NCI-H1092 (cell line): ENCODE measurements at places on chromosomes 2 and 18.

GRCh38 chr2:227344231-227344630, 19.2 kb downstream of the MFF start:
- DNase-seq: no peak

DNA sequence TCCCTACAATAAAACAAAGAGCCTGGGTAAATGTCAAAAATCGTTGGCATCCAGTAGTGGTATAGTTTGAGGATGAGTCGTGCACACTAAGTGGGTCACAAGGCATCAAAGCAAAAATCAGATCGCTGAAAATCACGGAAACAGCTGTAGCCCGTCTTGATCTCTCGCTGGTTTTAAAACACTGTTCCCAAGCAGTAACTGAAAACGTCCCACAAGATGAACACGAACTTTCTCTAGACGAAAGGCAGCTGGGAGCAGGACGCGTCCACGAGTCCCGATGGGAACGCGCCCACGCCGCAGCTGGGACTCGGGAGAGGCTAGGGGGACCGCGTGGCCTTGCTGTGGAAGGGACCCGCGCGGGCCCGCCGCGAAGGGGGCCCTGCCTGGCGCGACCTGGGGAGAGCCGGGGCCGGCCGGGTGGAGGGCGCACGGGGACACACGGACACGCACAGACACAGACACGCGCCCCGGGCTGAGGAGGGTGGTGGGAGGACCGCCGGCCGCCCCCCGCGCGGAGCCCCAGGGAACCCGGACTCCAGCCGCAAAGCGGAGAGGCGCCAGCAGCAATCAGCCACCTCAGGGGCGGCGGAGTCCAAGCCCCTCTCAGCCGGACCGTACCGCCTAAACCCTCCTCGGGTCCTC, 651 bp downstream of the STK17B start:
- DNase-seq: no peak

DNA sequence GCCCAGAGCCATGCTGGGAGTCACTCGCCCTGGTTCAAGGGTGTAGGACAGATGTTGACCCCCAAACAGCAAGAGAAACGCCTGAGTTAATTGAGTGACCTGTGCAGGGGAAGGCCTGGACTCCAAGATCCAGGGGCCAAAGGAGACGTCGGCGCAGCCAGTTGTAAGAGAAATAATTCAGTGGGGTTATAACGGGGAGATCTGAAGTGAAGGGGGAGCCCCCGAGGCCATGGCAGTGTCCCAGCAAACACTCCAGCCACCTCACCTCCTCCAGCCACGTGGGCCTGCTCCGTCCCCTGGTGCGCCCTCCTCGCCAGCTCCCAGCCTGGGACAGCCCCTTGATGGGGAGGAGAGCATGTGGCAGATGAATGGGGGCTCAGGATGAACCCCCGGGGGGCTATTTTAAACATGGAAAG, 130.7 kb upstream of the GPC1 start:
- DNase-seq: no peak

DNA sequence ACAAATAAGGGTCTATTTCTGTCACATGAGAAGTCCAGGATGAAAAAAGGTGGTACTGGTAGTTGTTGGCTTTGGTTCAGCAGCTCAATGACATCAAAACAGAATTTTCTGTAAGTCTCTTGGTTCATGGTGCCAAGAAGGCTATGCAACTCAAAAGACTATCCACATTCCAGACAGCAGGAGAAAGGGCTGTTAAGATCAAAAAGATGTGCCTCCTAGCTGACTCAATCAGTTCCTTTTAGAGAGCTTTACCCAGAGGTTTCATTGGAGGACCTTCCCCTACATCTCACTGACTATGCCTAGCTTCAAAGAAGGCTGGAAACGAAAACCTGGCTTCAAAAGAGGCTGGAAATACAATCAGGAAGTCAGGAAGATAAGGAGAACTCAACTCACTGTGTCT, 98.0 kb downstream of the DYM start:
- no peak for DNase-seq

GRCh38 chr2:25592766-25593292, 80.5 kb downstream of the DTNB start:
- DNase-seq: no peak

DNA sequence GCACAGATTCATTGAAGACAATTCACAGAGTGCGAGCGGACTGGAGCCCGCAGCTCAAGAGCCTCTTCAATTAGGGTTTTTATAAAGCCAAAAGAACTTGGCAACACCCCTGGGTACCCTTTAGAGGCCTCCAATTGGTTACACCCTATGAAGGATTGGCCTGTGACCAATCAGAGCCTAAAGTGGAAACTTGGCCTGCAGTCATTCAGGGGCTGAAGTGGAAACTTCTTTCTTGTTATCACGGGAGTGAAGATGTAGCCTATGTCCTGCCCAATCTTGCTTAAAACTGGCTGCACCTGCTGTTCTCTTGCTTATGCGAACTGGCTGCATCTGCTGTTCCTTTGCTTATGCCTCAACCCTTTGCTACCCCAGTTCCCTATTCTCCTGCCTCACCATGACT, 1.8 kb upstream of the HJURP start:
- DNase-seq: no peak

DNA sequence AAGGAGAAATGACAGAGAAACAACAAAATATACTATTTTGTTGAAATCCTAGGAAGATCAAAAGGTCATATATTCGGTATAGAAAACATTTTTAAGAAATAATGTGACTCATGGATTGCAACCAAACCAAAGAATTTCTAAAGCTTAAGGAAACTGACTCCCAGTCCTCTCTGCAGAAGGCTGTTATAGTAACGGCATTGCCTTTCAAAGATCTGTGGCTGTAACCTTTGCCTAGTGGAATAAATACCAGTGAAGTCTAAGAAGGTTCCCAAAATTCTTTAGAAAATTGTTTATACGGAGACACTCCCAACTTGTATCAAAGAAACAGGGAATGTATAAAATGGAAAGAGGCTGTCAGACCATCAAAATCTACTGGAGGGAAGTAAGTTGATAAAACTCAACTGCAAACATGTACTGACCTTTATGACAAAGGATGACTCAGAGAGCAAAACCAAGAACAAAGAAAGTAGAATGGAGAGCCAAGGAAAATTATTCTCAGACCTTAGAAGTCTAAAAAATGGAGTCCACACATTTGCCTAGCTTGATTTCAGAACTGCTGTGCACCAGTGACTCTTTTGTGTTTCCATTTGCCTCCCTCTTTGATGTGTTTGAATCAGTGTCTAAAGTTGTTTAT, 48.6 kb upstream of the FSIP2 start:
- no peak for DNase-seq

DNA sequence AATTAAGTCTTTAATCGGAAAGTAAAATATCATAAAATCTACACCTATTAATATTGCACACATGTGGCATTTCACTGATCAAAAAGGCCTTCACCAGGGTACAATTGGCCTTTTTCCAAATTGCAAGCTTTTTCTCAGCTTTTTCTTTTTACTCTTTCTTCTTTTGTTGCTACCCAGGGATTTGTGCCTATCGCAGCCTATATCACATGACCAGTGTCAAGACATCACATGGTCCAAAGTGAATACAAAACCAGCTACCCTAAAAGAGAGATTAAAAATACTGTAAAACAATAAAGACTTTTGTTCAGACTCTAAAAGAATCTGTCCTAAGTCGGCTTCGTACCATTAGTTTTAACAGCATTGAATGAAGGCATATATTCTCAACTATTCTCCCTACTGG, 15.0 kb upstream of the OTX1 start:
- no peak for DNase-seq

DNA sequence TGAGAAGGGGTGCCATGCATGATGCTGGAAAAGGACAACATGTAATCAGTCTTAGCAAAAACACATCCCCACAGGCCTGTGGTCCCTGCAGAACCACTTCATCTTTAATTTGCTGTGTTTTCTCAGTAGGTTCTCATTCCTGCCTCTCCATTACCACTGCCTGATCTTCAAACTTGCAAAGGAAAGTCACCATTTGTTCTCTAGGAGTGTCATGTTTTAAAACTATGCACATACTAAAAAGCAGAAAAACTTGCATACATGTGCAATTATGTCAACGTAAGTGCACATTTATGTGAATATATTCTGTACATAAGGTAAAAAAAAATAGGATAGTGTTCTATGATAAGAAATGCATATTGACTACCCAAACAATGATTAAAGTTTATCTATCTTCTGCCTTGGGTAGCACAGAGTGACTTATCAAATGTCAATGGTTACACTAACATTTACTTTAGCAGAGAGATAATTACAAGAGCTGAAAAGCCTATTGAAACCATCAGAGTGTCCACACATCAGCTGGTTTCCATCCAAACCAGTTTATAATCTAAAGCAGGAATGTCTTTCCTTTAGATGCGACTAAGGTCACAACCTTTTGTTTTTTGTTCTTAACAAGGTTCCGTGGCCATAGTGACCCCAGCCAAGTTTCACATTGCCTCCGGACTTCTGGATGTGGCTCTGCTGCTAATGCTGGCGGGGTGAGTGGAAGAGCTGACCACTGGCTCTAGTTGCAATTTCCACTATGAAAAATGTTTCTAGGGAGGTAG, 58.7 kb upstream of the RMDN2 start:
- no peak for DNase-seq

DNA sequence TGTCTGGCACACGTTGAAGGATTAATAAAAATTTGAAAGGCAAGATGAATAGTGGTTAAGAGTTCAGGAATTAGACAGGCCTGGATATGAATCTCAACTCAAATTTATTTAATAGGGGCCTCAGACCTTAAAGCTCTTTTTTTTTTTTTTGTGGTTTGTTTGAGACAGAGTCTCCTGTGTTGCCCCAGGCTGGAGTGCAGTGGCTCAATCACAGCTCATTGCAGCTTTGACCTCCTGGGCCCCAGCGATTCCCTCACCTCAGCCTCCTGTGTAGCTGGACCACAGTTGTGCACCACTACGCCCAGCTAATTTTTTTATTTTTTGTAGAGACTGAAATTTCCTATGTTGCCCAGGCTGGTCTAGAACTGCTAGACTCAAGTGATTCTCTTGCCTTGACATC, 3.0 kb downstream of the ZRANB3 start:
- DNase-seq: no peak

DNA sequence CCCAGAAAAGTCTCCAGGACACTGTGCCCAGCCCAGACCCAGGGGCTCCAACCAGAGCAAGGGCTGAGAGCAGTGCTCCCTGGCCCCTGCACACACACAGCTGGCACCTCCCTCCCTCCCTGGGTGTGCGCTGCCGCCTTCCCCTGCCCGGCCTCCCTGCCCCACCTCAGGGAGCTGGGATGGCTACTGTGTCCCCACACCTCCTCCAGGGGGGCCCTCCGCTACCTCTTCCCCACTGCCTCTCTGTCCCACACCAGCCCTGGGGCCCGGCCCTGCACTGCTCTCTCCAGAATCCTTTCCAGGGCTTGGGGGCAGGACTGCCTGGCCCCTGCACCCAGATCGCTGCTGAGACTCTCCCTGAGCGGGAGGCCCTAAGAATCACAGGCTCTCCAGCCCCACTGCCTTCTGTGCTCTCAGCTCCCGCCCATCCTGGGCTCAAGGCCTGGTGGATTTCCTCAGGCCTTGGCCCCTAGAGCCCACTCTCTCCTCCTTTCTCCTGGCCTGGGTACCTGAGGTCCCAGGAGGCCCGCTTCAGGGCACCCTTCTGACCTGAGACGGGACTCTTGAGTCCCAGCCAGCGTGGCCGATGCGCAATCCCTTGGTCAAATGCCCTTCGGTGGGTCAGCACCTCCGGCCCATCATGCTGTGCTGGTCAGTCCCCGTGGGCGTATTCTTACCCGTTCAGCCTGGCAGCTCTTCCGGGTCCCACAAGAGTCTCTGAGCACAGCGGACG, 276.8 kb upstream of the HDAC4 start:
- DNase-seq: no peak

DNA sequence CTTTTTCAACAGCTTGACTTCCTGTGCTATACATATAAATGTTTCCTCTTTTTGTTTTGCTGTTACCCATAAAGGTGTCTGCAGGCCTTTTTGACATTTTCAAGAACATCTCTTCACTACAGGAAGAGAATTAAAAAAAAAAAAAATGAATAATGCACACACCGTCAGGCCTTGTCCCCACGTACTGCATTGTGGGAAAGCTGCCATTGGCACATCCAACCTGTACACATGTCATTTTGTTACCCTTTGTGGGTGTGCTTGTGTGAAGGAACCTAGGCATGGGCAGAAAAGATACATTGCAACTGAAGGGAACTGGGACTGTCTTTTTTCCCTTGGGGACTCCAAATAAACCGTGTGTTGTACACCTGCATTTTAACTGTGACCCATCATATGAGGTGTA, 16.8 kb upstream of the TMEM37 start:
- DNase-seq: no peak

- DNase-seq: no peak
Measured at GRCh38 chr2:84894131-84894586, 11.3 kb upstream of the TMSB10 start.

GRCh38 chr18:4510711-4511110, 55.6 kb upstream of the DLGAP1 start:
- DNase-seq: no peak

- no peak for DNase-seq
Measured at GRCh38 chr18:36459203-36459602, 161.7 kb downstream of the FHOD3 start.

DNA sequence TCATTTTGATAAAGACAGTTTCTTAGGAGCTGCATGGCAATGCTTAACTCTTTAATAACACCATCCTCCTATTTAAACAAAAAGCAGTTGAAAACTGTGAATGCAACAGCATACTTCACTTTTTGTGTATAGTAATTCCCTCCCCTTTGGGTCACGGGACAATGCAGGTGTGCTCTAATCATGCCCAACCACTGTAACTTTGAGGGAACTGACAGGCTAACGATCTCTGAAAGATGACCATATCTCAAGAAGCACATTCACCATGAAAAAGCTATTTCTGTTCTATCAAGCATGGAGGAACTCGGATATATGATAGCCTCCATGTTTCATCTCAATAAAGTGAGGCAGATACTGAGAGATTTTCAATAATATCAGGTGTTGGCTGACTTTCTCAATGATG, 81.1 kb upstream of the CD226 start:
- DNase-seq: no peak

DNA sequence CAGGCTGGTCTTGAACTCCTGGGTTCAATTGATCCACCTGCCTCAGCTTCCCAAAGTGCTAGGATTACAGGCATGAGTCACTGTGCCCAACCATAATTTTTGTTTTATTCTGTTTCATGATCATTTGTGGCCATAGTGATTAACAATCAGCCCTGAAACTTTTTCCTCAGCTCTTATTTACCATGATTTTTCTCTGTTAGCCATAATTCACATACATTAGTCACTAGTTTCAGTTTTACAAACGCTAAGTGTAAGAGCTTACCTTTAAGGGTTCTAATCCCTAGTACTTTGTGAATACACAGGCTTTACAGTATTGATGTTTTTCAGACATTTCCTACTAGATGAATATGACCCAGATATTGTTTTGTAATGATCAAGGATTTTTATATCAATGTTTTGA, 216.1 kb downstream of the DPP4 start:
- no peak for DNase-seq

- DNase-seq: no peak
Measured at GRCh38 chr18:7878265-7879211, 311.4 kb downstream of the PTPRM start.

GRCh38 chr18:58239879-58240278, 195.9 kb downstream of the NEDD4L start:
- no peak for DNase-seq

GRCh38 chr2:114424699-114425098, 17.7 kb upstream of the DPP10 start:
- DNase-seq: no peak
